ENCODE measurements at places on chromosomes 2 and 18. TPM values are rescaled to one million over a fixed set of nuclear protein-coding genes. Genes with fewer than 3 reads are reported as not detected.

The GPAT2 gene
- not detected for total RNA-seq

- DNase-seq: no peak
- peak overlapping the region; percentile 14 for H3K27ac ChIP-seq
- no peak overlapping the region for H3K4me3 ChIP-seq
- H3K36me3 ChIP-seq: no peaks in the 10 kb centered on the region
- H3K4me1 ChIP-seq: peaks cover 13% of the 10 kb centered on the region
Measured at GRCh38 chr2:235050980-235051351, 99.1 kb downstream of the SH3BP4 start.

GRCh38 chr2:24352664-24353063 lies 7.7 kb downstream of the ITSN2 start:
- no peaks in the 10 kb centered on the region for H3K27me3 ChIP-seq
- DNase-seq: no peak
- no peaks in the 10 kb centered on the region for H3K36me3 ChIP-seq
- peaks cover 30% of the 10 kb centered on the region for H3K4me1 ChIP-seq
- H3K4me3 ChIP-seq: no peak overlapping the region

DNA sequence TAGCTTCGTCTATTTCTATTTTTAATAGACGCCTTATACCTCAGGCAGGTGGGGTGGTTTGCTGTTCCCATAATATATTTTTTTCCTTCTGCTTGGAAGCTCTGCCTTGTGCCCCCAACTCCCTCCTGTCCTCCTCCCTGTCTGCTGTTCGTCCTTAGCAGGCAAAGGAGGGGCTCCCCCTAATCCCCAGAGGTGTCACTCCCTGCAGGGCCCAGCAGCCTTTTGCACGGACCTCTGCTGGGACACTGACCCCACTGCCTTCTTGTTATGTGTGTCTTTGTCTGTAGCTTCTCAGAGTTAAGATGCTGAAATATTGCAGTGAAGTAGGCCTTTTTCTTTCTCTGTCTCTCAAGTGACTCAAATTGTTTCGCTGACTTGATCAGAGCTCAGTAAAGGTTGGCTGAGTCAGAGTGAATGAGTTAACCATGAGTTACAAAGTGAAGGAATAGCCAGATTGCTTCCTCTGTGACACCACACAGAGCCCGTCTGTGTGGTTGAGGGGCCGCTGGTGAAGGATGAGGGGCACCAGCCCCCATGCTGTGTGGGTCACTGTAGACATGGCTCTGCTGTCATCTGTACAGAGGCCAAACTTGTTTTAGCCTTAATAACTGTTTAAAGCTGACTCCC lies 47.7 kb downstream of the PRKCE start:
- no peak overlapping the region for H3K4me3 ChIP-seq
- H3K27ac ChIP-seq: no peak overlapping the region
- no peaks in the 10 kb centered on the region for H3K27me3 ChIP-seq
- H3K36me3 ChIP-seq: no peaks in the 10 kb centered on the region
- H3K4me1 ChIP-seq: peaks cover 7% of the 10 kb centered on the region

The TUBB8B gene
- 1.4 TPM for total RNA-seq

DNA sequence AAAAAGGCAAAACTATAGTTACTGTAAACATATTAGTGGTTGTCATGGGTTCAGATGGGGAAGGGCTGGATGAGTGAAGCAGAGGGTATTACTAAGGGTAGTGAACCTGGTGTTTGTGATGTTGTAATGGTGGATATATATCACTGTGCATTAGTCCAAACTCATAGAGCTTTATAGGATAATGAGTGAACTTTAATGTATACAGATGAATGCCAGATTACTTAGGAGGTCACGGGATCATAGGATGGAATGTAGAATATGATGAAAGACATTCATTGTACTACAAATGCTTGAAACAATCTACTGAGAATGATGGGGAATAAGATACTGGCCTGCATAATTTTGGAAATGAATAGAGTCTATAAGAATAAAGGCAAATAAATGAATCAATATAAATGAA lies 226.7 kb upstream of the ZNF804A start:
- no peak overlapping the region for H3K4me3 ChIP-seq
- H3K36me3 ChIP-seq: no peaks in the 10 kb centered on the region
- H3K27ac ChIP-seq: no peak overlapping the region
- no peak for DNase-seq

The STARD6 gene
- not detected for total RNA-seq

GRCh38 chr2:29050591-29050990 lies 23.7 kb downstream of the PCARE start:
- no peak overlapping the region for H3K27ac ChIP-seq
- no peaks in the 10 kb centered on the region for H3K36me3 ChIP-seq
- H3K27me3 ChIP-seq: no peaks in the 10 kb centered on the region
- no peaks in the 10 kb centered on the region for H3K4me1 ChIP-seq

The KIF1A gene
- total RNA-seq: not detected

The REG3G gene
- total RNA-seq: not detected

DNA sequence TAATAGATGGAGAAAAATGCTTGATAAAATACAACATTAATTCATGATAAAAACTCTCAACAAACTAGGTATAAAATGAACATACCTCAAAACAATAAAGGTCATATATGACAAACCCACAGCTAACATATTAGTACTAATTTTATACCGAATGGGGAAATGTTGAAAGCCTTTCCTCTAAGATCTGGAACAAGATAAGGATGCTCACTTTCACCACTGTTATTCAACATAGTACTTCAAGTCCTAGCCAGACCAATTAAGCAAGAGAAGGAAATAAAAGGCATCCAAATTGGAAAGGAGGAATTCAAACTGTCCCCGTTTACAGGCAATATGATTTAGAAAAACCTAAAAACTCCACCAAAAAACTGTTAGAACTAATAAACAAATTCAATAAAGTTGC lies 61.5 kb upstream of the CTIF start:
- no peaks in the 10 kb centered on the region for H3K27me3 ChIP-seq
- no peak overlapping the region for H3K27ac ChIP-seq
- no peak for DNase-seq
- no peak overlapping the region for H3K4me3 ChIP-seq
- no peaks in the 10 kb centered on the region for H3K36me3 ChIP-seq

The GFPT1 gene
- 16.1 TPM for total RNA-seq

The XDH gene
- 2.9 TPM for total RNA-seq

GRCh38 chr2:161327582-161327981 lies 19.4 kb downstream of the PSMD14 start:
- no peaks in the 10 kb centered on the region for H3K27me3 ChIP-seq
- H3K27ac ChIP-seq: no peak overlapping the region
- no peak overlapping the region for H3K4me3 ChIP-seq
- H3K4me1 ChIP-seq: no peaks in the 10 kb centered on the region

The ELOA2 gene
- total RNA-seq: not detected

- H3K27me3 ChIP-seq: no peaks in the 10 kb centered on the region
- H3K4me1 ChIP-seq: peaks cover 8% of the 10 kb centered on the region
- no peak overlapping the region for H3K27ac ChIP-seq
- DNase-seq: no peak
- no peak overlapping the region for H3K4me3 ChIP-seq
Measured at GRCh38 chr2:17793803-17794354, 22.4 kb upstream of the MSGN1 start.

The GLI2 gene
- total RNA-seq: 5.7 TPM

- peaks cover 46% of the 10 kb centered on the region for H3K4me1 ChIP-seq
- peak overlapping the region; percentile 20 for H3K4me3 ChIP-seq
- H3K27me3 ChIP-seq: no peaks in the 10 kb centered on the region
- H3K36me3 ChIP-seq: no peaks in the 10 kb centered on the region
- DNase-seq: peak; percentile 76
Measured at GRCh38 chr18:3596637-3597384, 146.8 kb downstream of the TGIF1 start.

GRCh38 chr2:222572264-222572721 lies 83.6 kb downstream of the FARSB start:
- DNase-seq: no peak
- no peak overlapping the region for H3K4me3 ChIP-seq
- H3K27me3 ChIP-seq: no peaks in the 10 kb centered on the region
- H3K27ac ChIP-seq: no peak overlapping the region

The KCNG2 gene
- 0.54 TPM for total RNA-seq

All from upper lobe of left lung (tissue), 6 donors.